NCI-H187 (cell line): ENCODE measurements at places on chromosomes 16 and 17.

DNA sequence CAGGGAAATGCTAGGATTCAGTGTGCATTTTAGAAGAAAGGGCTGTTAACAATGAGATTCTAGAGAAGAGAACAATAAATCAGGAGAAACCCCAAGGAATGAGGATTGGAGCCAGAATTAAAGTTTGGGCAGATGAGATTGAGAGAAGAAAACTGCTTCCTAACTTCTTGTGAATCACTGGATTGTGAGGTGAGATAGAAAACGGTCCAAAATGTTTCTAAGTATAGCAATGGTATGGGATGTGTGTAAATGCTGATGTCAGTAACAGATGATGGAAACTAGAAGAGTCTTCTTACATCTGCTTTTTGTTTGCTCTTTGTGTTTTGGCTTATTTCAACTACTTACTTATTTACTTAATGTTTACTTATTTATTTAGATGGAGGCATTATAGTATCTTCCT lies 123.0 kb downstream of the KCNJ2 start:
- DNase-seq, result no peak

- no peak for DNase-seq
These were observed 460.6 kb downstream of the KCNJ2 start for GRCh38 chr17:70629902-70630301.

GRCh38 chr17:61029181-61029580 lies 351.5 kb downstream of the BCAS3 start:
- DNase-seq, result no peak

DNA sequence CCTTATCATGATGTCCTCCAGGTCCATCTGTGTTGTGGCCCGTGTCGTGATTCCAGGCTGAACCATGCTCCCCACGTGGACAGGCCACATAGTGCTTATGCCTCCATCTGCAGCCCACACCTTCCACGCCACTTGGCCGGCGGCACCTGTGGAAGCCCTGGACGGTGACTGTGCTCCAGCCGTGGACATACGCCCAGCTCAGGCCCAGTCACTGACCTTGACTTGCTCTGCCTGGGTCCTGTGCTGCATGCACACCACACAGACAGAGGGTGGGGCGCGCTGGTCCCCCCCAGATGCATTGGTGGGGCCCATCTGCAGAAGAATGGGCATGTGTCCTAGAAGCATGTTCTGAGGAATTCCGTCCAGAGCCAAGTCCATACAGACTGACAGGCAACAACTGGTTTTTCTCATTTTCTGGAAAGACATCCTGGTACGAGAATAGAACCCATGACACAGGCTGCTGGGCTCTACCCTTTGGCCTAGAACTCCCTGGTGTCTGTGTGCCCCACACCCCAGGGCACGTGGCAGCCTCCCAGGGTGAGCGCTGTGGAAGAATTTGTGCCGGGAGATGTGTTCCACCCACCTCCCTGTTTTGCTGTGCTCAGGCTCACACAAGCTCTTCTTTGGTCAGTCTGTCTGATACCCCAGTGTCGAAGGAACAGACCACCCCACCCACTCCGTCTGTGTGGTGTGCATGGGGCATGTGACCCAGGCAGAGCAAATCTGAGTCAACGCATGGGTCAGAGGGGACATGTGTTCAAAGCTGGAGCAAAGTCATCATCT lies 39.5 kb downstream of the GPT2 start:
- DNase-seq, result no peak

GRCh38 chr16:620700-621525 lies 9.9 kb upstream of the WFIKKN1 start:
- no peak for DNase-seq

- no peak for DNase-seq
These were observed 10.1 kb upstream of the TMEM98 start for GRCh38 chr17:32917842-32918241.

- no peak for DNase-seq
These were observed 89.1 kb downstream of the CDK5R1 start for GRCh38 chr17:32575852-32576251.

DNA sequence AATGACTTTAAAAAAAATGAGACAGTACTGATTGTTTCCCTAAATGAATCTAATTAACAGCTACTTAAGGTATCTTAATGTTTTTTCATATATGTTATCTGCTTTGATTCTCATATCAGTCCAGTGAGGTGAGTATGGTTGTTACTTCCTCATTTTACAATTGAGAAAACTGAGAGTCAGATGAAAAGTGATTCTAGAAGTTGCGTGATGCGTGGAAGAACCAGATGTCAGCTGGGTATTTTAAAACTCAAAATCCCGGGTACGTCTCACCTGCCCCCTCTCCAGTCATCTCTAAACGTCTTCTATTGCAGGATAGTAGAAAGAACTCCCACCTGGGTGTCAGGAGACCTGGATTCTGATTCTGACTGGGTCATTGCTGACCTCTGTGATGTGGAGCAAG lies 89.2 kb downstream of the MAP2K6 start:
- DNase-seq, result no peak

DNA sequence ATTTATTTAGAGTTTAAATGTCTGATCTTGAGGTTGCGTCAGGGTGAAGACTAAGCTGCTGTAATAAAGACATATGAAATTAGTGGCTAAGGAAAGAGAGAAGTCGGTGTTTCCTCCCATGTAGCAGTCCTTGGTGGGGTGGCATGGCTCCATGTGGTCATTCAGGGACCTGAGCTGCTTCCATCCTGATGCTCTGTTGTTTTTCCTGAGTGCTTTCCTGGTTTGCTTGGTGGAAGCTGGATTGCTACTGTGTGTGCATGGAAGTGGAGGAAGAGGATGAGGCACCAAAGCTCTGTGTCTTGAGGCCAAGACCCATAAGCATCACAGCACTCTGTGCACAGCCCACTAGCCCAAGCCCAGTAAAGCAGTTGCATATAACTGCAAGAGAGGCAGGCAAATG lies 241.8 kb upstream of the CACNG5 start:
- DNase-seq, result no peak

DNA sequence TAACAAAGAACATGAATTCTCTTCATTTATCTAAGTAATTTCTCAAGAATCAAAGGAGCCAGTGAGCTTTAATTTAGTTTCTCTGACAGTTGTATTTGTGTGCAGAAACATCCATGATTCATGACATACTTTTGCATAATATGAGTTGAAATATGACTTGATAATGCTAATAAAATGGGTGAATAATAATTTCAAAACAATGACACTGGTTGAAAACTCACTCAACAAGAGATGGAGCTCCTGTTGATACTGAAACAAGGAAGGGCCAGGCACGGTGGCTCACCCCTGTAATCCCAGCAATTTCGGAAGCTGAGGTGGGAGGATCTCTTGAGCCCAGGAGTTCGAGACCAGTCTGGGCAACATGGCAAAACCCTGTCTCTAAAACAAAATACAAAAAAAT lies 147.0 kb downstream of the MAP2K6 start:
- no peak for DNase-seq
